Right renal cortex interstitium (tissue), 3 donors: ENCODE measurements at places on chromosomes 7 and 10.

DNA sequence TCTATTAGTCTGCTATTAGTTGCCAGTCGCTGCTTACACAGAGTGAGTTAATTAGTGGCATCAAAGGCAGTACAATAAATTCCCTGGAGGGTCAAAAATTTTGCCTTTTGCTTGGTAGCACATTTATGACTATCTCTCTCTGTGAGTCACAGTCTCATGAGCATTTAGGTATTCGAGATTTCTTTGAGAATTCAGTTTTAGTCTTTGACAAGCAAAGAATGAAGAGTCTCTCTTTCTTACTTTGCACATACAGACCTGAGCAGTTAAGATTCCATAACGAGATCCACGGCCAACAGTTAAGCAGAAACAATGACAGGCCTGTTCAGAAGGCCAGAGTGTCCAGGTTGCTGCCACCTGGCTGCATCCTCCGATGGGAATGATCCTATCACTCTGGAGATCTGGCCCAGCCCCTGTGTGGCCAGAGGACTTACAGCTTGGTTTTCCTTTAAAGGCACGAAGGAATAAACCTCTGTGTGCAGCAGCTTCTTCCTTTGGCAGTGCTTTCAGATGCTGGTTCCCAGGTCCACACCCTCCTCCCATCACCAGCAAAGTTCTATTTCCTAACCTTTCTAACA lies 80.6 kb downstream of the GLI3 start:
- no peak for DNase-seq

- DNase-seq, result no peak
Observed at GRCh38 chr10:17181110-17181509, 20.4 kb downstream of the TRDMT1 start.

DNA sequence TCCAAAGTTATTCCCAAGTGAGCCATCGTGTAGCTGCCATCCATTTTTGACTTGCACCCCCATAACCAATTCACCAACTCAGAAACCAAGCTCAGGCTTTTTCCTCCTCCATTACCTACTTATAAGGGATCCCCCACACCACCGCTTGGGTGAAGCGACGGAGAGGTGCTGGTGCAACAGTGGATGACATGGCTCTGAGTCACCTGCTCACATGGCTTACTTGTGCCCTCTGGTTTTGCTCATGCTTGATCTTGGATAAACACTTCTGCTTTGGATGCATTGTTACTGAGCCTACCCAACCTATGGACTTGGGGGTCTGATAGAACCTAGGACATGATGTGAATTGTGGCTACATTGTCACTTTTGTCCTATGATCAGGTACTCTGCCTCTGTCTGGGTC lies 12.0 kb upstream of the AKR1B1 start:
- no peak for DNase-seq

DNA sequence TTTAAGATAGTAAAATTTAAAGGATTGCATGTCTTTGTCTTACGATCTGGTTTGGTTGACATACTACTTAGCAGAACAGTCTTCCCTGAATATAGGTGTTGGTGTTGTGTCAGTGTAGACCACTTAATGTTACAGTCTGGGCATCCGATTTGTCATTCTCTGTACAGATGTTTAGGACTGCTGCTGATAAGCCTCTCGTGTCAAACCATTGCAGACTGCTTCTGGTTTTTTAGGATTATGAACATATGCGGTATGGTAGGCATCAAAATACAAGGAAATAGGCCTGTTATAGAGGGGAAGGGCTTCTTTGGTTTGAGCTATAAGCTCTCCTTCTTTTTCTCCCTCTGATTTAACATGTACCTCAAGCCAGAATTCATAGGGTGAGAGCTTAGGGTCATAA lies 7.4 kb downstream of the CYP3A43 start:
- DNase-seq, result no peak

- no peak for DNase-seq
Observed at GRCh38 chr10:70673043-70673928, 980 bp downstream of the ADAMTS14 start.
